Activated CD4-positive, alpha-beta T cell treated with anti-CD3 and anti-CD28 coated beads, Interleukin-2, amount 50 U/mL, for 48 hours (primary cell): ENCODE measurements at places on chromosomes 1 and 21.

DNA sequence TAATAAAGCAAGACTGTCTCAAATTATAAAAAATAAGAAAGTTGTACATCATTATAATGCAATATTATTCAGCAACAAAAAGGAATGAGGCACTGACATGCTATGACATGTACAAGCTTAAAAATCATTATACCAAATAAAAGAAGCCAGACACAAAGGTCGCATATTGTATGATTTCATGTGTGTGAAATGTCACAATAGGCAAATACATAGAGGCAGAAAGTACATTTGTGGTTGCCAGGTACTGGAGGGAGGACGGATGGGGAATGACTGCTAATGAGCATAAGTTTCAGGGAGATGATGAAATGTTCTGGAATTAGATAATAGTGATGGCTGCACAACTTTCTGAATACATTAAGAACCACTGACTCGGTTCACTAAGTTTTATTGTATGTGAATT is 73.6 kb upstream of the NBPF3 start:
- DNase-seq, result no peak

- DNase-seq, result no peak
These were observed 105.7 kb upstream of the TLR5 start for GRCh38 chr1:223248770-223249140.

GRCh38 chr1:157830887-157831286 is 10.7 kb downstream of the CD5L start:
- no peak for DNase-seq

DNA sequence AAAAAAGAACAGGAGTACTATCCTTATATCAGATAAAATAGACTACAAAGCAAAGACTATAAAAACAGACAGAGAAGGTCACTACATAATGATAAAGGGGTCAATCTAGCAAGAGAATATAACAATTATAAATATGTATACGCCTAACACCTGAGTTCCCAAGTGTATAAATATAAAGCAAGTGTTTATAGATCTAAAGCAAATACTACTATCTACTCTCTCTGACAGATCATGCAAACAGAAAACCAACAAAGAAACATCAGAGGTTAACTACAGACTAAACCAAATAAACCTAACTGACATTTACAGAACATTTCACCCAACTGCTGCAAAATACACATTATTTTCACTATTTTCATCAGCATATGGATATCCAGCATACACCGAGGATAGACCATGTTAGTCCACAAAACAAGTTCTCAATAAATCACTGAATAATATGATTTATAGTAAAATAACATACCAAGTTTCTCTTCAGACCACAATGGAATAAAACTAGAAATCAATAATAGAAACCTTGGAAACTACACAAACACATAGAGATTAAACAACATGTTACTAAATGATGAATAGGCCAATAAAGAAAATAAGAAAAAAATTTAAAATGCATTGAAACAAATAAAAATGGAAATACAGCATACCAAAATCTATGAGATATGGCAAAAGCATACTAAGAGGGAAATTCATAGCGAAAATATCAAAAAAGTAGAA is 22.7 kb downstream of the UCHL5 start:
- no peak for DNase-seq

DNA sequence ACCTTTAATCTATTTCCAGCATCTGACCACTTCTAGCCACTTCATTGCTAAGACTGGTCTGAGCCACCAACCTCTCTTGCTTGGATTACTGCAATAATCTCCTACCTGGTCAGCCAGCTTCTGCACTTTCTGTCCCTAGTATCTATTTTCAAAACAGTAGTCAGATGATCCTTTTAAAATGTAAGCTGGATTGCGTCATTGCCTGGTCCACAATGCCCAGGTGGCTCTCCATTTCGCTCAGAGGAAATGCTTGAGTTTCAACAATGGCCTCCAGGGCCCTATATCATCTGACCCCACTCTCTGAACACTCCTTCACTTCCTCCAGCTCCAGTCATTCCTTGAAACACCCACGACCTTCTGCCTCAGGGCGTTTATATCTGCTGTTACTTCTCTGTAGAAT is 2.3 kb downstream of the FYB2 start:
- DNase-seq, result no peak

DNA sequence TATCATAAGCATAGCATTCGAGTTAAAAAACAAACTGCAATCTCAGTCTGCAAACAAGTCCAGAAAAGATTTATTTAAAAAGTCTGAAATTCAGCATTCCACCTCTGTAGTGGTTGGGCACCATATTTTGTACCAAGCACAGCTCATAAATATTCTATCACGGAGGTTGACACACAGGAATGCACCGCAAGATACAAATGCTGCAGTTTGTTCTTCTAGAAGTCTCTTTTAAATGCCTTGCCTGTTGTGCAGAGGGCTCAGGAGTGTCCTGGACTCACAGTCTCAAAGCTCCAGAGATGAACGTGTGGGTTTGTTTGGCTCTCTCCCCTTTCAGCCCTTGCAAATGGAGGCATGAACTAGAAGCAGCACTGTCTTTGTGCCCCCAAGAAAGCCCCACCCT is 212.4 kb upstream of the USP24 start:
- no peak for DNase-seq
